ENCODE measurements at places on chromosomes 3 and 15.

DNA sequence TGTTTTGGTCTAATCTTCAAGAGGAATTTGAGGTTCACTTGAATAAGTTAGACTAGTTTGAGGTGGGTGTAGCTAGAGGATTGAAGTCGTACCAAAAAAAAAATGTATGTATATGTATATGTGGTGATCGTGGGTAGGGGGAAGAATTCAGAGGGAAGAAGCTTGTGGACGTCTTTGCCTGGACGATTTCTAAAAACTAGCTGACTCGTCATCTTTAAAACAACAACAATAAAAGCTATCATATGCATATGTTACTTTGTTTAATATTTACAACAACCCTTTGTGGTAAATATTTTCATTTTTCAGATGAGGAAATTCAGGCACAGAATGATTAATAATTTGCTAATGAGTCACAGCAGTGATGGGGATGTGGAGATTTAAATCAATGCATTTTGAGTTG, 18.1 kb downstream of the RNF111 start:
- no peak for DNase-seq

GRCh38 chr15:52006702-52007340, 12.2 kb upstream of the MAPK6 start:
- DNase-seq: no peak

DNA sequence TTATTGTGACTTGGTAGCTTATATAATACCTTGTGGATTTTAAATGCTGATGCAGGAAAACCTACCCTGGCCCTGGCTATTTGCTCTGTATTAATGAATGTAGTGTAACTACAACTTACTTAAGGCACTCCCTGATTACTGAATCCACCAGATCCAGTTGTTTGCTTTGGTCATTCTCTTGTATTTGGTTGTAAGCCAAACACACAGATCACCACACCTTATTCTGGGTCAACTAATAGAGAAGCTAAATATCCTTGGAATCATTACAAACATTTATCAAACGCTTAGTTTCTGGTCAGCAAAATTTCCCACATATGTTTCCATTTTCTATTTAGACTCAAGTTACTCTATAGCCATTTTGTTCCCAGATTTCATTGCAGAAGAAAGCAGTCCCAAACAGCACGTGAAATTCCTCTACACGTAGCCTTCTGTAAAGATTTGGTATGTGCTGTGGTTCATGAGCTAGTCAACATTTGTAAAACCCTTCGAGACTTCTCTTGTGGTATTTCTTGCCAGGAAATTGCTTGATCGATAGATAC, 322.6 kb downstream of the MEX3B start:
- DNase-seq: no peak

- no peak for DNase-seq
These were observed 15.3 kb upstream of the TBC1D21 start for GRCh38 chr15:73858062-73858461.

All from NCI-H2081 treated with DMSO at 0.1 percent for 48 hours (cell line).